ENCODE measurements at places on chromosomes 1 and 21.

- no peak for DNase-seq
Measured at GRCh38 chr1:164790081-164790480, 231.1 kb downstream of the PBX1 start.

GRCh38 chr1:54610048-54610447, 13.3 kb downstream of the FAM151A start:
- no peak for DNase-seq

DNA sequence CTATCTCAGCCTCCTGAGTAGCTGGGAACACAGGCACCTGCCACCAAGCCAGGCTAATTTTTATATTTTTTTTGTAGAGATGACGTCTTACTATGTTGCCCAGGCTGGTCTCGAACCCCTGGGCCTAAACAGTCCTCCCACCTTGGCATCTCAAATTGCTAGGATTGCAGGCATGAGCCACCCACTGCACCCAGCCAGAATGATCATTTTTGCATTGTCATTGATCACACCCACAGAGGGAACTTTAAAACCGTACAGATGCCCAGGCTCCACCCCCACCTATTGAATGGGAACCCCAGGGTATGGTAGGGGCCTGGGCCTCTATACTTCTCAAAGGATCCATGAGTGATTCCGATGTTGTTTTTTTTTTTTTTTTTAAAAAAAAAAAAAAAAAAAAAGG, 36.7 kb downstream of the ETNK2 start:
- no peak for DNase-seq

DNA sequence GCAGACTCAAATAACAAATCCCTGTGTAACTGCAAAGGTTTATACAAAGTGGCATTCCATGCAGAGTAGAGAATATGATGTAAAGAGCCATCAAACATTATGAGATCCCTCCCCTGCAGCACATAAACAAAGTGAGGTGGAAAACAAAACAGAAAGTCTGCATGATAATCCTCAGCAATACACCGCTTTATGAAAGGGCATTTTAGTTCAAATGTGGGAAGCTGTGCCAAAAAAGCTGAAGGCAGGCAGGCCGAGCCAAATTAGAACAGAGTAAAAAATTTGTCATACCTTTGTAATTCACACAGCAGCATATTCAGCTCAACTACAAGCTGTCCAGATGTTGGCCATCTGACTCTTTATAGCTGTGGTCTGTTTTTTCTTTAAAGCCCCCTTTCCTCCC, 113.5 kb downstream of the LHX9 start:
- no peak for DNase-seq

DNA sequence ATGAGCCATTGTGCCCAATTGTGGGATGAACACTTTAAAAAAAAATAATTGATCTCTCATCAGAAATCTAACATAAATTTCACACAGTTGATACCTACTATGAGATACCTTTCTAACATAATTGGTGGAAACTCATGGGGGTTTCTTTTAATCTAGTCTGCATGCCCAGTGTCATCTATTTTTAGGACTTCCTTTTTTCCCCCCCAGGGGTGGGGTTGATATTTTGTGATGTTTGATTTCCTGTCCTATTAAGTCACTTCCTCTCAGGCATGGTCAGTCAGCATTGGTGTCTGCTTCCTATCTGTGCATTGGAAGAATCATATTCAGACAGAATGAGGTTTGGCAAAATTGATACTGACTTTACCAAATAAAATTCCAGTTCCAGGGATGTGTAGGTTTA, 21.5 kb downstream of the NFYC start:
- DNase-seq = no peak

DNA sequence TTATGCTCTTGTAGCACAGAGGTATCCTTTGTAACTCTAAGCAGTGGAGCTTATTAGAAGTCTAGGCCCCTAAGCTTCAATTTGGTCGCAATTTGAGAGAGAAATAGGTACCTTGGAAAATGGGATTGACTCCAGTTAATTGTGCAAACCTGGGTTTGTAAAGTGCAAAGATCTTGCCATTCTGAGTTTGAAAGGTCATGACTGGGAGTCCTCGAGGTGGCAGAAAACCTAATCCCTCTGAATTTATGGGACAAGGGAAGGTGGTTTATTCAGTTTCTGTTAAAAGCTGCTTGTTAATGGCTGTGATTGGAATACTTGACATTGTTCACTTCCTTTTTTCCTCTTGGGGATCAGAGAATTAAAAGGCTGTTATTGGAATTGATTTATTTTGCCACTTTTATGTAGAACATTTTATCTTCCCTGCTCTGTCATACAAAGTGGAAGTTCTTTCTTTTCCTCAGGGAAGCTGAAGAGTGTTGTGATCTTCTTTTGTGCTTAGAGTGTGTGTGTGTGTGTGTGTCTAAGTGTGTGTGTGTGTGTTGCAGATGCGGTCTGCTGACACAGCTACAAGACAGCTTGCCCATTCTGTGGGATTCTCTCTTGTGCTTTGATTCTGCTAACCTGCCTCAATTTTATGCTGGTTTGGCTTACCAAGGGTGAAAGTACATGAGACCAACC, 144.5 kb downstream of the SPATA46 start:
- DNase-seq = no peak

- no peak for DNase-seq
Measured at GRCh38 chr21:41754479-41754891, 12.4 kb downstream of the RIPK4 start.

Measured in activated T-cell treated with anti-CD3 and anti-CD28 coated beads for 24 hours (primary cell).